H1 (cell line): ENCODE measurements at places on chromosomes 2 and 18. TPM values are rescaled to one million over a fixed set of nuclear protein-coding genes. Genes with fewer than 3 reads are reported as not detected.

DNA sequence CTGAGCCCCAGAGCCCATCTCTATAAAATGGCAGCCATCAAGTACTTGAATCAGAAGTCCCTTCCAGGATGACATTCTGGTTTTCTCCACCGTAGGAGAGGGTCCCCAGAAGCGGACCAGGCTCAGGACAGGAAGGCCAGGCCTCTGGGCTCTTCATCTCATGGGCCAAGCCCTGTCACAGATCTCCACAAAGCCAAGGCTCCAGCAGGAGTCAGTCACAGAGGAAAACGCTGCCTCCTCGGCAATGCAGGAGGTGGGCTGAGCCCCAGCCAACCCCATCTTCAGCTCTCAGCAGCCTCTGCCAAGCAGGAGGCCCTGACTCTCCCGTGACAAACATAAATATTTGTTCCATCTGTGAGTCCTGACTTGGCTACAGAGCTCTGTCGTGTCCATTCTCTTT, 39.4 kb upstream of the GPAT2 start:
- no peak for DNase-seq

- no peak for DNase-seq
Measured at GRCh38 chr2:141523199-141523598, 607.6 kb downstream of the LRP1B start.

DNA sequence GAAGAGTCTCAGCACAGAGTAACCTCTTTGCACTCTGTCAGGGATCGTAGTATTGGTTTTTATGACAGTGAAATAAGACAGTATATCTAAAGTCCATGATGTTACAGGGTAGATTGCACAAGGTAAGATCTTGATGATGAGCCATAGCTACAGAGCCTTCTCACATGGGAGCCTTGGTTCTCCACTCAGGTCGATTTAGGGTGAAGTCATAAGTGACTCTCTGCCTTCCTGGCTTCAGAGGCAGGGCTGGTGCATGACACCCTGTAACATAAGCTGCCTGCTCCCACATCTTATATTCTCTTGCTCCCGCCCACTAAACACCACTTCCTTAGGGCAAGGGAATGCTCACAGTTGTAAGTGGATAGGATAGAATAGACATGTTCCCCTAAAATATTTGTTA, 13.3 kb downstream of the DAPL1 start:
- DNase-seq, result no peak

- DNase-seq, result no peak
Measured at GRCh38 chr2:179049203-179049545, 763 bp downstream of the CCDC141 start.

DNA sequence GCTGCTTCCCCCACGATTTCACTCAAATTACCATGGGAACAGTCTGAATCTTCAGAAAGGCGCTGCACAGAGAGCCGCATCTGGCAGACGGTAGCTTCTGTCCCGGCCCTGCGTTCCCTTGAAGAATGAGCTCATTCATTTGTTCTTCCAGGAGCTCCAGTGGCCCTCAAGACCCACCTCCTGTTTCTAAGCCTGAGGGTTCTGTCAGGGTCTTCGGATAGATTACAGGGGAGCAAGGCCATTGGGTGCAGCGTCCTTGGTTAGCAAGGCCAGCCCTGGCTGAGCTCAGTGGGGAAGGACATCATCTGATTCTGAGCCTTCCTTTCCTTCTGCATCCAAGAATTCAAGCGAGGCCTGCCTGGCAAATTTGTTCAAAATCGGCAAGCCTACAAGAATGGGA, 111.9 kb downstream of the PDCL3 start:
- DNase-seq, result no peak

DNA sequence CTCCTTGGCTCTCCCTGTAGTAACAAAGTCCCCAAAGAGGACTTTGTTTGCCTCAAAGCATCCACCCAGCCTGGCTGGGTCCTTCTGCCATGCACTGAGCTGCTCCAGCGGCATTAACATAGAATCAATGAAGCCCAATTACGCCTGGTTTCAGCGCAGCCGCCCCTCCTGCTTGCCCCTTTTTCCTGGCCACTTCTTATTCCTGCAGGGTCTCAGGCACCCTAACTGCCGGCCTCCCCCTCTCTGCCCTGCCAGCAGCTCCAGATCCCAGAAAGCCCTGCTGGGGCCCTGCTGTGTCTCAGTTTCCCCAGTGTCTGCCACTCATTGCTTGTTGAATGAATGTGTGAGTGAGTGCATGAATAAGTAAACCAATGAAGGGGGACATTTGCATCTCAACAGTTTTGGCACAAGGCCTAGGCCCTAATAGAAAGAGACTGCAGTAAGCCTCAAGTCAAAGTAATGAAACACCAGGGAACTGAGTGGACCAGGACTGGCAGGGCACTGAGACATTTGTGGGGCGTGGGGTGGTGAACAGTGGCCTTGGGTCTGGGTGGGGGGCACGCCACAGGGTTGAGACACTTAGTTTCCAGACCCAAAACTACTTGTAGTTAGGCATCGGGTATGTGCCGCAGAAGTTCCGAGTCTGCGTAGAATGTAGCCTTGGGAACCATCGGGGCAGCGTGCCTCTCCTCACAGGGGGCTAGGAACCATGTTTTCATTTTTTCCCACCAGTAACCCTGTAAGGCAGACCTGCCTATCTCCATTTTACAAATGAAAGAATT, 60.6 kb downstream of the SMAD7 start:
- DNase-seq, result no peak

GRCh38 chr18:35570182-35570581, 11.4 kb upstream of the GALNT1 start:
- no peak for DNase-seq

GRCh38 chr2:151027151-151027550, 234.5 kb downstream of the RBM43 start:
- no peak for DNase-seq

GRCh38 chr2:21412944-21413443, 289.2 kb downstream of the TDRD15 start:
- DNase-seq, result no peak

DNA sequence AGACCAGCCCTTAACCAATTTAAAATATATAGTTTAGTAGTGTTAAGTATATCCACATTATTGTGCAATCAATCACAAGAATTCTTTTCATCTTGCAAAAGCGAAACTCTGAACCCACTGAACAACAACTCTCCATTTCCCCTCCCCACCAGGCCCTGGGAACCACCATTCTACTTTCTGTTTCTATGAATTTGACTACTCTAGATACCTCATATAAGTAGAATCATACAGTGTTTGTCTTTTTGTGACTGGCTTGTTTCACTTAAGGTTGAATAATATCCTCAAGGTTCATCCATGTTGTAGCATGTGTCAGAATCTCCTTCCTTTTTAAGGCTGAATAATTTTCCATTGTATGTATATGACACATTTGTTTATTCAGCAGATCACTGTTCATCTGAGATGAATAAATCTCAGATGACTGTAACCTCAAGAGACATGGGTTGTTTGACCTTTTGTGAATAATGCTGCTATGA, 8.1 kb upstream of the SOS1 start:
- DNase-seq, result no peak

GRCh38 chr2:207129821-207130220, 35.9 kb downstream of the KLF7 start:
- no peak for DNase-seq

- no peak for DNase-seq
Measured at GRCh38 chr2:146730882-146731281, 1113.9 kb upstream of the ACVR2A start.

DNA sequence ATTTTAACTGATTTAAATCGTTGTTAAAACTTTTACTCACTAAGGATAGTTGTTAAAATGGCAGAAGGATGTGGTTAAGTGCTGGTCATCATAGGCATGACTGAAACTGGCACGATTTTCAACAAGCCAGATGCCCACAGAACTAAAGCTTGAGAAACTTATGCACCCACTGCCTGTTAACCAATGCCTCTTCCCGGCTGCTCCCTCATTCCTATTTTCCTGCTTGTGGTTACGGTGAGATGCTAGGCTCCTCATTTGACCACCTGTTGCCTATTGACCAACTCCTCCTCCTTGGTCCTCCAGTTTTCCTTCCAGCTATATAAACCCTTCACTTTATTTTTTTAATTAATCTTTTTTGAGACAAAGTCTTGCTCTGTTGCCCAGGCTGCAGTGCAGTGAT, 238.7 kb downstream of the TFCP2L1 start:
- no peak for DNase-seq

GRCh38 chr2:52238782-52239181, 1206.8 kb upstream of the NRXN1 start:
- no peak for DNase-seq

DNA sequence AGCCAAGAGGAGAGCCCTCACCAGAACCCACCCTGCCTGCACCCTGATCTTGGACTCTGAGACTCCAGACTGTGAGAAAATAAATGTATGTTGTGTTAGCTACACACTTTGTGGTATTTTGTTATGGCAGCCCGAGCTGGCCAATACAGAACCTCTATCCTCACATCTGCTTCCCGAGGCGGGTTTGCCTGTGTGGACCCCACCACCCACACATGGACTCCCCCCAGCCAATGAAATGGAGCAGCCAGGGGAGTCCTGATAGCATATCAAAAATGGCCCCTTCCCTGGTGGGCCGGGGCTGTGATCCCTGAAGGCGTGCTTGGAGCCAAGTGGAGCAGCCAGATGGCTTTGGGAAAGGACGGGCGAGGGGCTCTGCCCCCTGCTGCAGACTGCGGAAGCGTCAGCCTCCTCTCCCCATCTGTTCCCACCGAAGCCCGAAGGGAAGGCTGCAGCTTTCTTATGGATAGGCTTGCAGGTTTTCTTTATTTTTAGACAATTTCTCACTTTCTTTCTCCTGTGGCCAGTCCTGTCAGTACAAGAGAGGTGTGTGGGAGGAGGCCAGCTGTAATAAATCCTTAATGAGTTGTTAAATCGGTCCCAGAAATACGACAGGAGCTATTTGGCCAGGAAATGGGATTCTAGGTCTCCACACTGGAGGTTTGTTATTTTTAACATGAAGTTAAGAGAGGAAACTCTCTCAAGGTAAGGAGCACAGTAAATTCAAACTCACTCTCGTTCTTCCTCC, 34.4 kb downstream of the TEX51 start:
- DNase-seq, result no peak

- DNase-seq, result no peak
Measured at GRCh38 chr18:72086421-72086820, 457.7 kb downstream of the CBLN2 start.

- peak; percentile 73 for DNase-seq
Measured at GRCh38 chr2:209614690-209615369, 156.8 kb upstream of the UNC80 start.

GRCh38 chr2:31314761-31315160, 80.8 kb downstream of the EHD3 start:
- no peak for DNase-seq

DNA sequence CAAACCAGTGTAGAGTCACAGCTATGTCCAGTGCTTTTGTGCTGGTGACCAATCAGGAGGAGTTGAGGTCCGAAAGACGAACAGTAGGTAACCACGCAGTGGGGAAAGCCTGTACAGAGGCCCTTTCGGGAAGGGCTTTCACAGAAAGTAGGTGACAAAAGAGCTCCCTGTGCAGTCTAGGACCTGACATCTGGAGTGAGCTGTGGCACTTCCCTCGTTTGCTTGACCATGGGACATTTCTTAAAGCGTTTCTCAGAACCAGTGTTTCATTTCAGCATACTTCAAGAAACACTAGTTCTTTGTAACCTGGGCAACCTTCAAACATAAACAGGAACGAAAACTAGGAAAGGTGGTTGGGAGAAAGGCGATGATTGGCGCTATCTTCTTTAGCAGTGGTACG, 55.7 kb upstream of the ITM2C start:
- no peak for DNase-seq

DNA sequence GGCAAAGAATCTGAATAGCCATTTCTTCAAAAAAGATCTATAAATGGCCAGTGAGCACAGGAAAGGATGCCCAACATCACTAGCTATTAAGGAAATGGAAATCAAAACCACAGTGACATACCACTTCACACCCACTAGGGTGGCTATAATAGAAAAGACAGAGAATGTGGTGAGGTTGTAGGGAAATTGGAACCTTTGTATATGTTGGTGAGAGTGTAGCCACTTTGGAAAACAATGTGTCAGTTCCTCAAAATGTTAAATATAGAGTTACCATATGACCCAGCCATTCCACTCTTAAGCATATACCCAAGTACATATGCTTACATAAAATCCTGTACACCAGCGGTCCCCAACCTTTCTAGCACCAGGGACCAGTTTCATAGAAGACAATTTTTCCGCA, 152.8 kb downstream of the SMAD2 start:
- no peak for DNase-seq

- no peak for DNase-seq
Measured at GRCh38 chr2:105796131-105796638, 51.5 kb downstream of the NCK2 start.

DNA sequence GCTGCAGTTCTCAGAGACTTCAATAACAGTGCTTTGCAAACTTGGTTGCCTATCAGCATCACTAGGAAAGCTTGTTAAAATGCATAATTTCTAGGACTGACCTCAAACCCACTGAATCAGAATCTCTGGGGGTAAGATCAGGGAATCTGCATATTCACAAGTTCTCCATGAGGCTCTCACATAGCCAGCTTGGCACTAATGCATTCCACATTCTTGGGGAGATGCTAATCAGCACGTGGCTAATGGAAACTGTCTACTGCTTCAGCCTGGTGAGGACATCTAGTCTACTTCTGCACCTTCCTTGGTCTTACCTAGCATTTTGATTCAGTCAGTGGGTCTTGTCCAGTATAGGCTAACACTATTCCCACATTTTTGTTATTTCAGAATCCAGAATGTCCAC, 56.3 kb downstream of the RBKS start:
- DNase-seq, result no peak

- DNase-seq, result no peak
Measured at GRCh38 chr18:39571511-39571910, 2005.9 kb upstream of the CELF4 start.

DNA sequence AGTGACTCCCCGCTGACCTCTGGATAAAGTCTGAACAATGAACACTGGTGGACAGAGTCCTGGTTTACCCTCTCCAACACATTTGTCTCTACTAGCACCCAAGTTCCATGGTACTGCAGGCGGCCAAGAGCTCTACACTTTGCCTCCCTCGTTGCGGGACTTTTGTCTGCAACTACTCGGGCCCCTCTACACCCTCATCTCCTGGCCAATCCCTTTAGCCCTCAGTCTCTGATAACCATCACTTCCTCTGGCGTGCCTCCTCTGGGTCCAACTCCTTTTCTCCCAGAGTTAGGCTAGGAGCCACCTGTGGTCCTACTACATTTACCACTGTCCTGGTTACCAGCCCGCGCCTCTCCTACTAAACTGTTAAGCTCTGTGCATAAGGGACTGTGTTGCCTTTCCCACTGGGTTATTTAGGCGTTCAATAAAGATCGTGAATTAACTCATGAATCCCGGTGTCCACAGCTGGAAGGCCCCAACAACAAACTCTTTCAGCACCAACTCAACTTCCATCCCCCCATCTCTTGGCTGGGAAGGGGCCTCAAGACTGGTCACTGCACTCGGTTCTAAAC, 757 bp downstream of the HDHD2 start:
- DNase-seq, result no peak

- DNase-seq, result no peak
Measured at GRCh38 chr2:26913606-26913998, 56.8 kb upstream of the MAPRE3 start.

- no peak for DNase-seq
Measured at GRCh38 chr2:12440731-12441130, 276.0 kb upstream of the TRIB2 start.

The TACR1 gene
- polyA plus RNA-seq, result 0.09 and 0.17 TPM in 2 replicates

The LRRC30 gene
- not detected in 2 replicates for polyA plus RNA-seq

The ZC3H6 gene
- polyA plus RNA-seq, result 1.4 and 1.5 TPM in 2 replicates

The ACADL gene
- polyA plus RNA-seq, result 0.09 and 0.11 TPM in 2 replicates

The TMEM17 gene
- 0.89 and 1.2 TPM in 2 replicates for polyA plus RNA-seq

The ZSWIM2 gene
- polyA plus RNA-seq, result not detected in 2 replicates

The AMER3 gene
- polyA plus RNA-seq, result 0.15 and 0.17 TPM in 2 replicates

The KRCC1 gene
- 2.1 and 5.1 TPM in 2 replicates for polyA plus RNA-seq

The TGIF1 gene
- 256 and 288 TPM in 2 replicates for polyA plus RNA-seq

The KYNU gene
- 0.06 and 0.09 TPM in 2 replicates for polyA plus RNA-seq

The MATN3 gene
- 3.0 TPM in 2 replicates for polyA plus RNA-seq

The ACVR1C gene
- polyA plus RNA-seq, result 0.17 and 0.21 TPM in 2 replicates

The ATIC gene
- 104 and 139 TPM in 2 replicates for polyA plus RNA-seq

The VIT gene
- 0.03 TPM in 1 of 2 replicates, not detected in the other for polyA plus RNA-seq
